ENCODE measurements at places on chromosomes 5 and 9.

GRCh38 chr9:29282121-29282520, 1708.8 kb upstream of the C9orf72 start:
- no peak for DNase-seq

DNA sequence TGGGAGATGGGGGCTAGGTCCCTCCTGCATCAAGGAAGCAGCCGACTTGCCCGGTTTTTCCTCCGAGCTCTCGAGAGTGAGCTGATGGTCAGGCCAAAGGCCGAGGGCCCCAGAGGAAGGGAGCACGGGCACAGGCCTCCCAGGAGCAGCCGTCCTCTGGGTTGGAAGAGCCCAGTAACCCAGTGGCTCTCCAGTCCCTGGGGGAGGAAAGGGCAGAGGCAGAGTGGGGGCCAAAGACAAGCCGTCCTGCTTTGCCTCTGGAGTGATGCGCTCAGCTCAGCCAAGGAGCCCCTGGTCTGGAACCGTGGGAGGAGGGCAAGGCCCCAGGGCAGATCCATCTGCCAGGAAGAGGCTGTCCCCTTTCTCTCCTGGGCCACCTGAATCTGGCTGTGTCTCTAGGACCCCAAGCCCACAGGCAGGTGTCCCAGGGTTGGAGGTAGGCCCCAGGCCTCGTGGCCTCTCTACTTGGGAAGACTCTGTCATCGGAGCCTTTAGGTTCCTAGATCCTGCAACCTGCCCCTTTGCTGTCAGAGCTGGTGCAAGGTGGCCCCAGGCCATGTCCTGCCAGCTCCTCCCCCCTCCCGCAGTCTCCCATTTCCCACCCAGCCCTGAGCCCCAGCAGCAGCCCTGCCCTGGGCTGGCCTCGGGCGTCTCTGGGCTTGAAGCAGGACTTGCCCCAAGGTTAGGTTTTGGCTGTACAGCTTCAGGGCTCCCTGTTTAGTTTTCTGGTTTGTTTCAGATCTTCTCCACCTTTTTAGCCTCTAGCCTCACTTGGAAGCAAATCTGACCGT, 224.1 kb downstream of the CACNA1B start:
- no peak for DNase-seq

- no peak for DNase-seq
Observed at GRCh38 chr9:38057416-38058195, 11.4 kb downstream of the SHB start.

- DNase-seq: no peak
Observed at GRCh38 chr9:752201-752600, 89.3 kb upstream of the DMRT1 start.

- no peak for DNase-seq
Observed at GRCh38 chr9:110579862-110580219, 300 bp upstream of the SVEP1 start.

GRCh38 chr5:143614831-143615230, 197.1 kb upstream of the HMHB1 start:
- no peak for DNase-seq

DNA sequence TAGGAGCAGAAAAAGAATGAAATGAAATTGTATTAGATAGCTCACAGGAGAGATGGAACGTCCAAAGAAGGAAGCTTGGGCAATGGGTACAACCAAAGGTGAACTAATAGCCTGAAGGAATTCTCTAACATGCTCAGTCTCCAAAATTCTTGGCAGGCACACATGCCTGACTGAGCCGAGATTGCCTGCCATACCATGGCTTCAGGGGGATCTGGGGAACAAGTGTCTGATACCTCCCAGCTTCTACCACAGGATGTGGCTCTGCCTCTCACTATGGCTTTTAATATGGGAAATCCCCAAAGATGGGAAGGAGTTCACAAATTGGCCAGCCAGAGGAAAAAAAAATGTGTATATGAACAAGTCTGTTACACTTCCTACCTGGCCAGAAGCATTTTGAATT, 3.6 kb upstream of the PALM2AKAP2 start:
- no peak for DNase-seq

DNA sequence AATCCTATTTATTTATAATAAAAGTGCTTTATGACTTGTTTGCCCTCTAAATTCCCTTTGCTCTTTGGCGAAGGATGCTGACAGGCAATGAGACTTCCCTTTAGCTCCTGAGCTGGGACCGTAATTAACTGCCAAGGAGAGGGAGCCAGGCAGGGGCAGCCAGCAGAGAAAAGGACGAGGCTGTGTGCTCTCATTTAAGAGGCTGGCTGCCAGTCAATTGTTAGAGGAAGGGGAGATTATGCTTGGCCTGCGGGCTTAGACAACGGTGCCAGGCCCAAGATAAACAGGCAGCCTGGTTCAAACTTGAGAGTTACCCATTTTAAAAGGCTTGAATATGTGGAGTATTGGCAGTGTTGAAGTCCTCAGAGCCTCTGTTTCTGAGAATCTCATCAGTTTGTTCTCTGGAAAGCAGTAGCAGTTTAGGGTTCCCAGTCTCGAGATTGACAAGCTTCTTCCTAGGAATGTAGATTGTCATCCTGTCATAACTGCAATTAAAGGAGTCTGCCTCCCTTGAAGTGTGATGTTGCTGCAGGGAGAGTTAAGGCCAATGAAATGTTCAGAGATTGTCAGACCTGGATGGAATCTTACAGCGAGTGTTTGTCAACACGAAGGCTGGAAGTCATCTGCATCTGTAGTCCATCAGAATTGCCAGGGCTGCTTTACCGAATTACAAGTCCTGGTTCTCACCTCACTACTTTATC, 113.2 kb downstream of the JAKMIP2 start:
- DNase-seq: no peak

- DNase-seq: no peak
Observed at GRCh38 chr5:160463740-160464465, 42.2 kb downstream of the PTTG1 start.

GRCh38 chr5:180816608-180817534, 14.3 kb upstream of the MGAT1 start:
- no peak for DNase-seq

DNA sequence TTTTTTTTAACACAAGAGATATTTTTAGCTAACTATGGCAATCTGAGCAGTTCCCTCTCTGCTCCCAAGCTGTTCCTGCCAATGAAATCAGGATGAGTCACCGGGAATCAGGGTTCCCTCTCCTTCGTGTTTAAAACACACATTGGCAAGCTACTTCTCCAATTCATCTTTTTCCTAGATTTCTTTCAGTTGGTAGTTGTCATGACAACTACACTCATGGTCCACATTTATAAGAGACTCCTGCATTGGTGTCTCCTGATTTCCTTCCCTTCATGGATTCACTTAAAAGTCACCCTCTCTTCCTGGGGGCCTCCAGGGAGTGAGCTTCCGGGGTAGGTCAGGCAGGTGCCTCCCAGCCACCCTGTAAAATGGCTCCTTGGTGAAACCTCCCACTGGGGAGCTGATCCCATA, 72.3 kb upstream of the NIPAL4 start:
- no peak for DNase-seq

GRCh38 chr5:88660264-88660946, 222.6 kb downstream of the MEF2C start:
- no peak for DNase-seq

DNA sequence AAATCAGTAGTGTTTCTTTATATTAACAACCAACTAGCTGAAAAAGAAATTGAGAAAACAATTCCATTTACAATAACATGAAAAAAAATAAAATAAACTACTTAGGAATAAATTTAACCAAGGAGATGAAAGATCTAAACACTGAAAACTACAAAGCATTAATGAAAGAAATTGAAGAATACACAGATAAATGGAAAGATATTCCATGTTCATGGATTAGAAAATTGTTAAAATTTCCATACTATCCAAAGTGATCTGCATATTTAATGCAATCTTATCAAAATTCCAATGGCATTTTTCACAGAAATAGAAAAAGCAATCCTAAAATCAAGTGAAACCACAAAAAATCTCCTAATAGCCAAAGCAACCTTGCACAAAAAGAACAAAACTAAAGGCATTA, 320.2 kb upstream of the GRAMD2B start:
- no peak for DNase-seq

DNA sequence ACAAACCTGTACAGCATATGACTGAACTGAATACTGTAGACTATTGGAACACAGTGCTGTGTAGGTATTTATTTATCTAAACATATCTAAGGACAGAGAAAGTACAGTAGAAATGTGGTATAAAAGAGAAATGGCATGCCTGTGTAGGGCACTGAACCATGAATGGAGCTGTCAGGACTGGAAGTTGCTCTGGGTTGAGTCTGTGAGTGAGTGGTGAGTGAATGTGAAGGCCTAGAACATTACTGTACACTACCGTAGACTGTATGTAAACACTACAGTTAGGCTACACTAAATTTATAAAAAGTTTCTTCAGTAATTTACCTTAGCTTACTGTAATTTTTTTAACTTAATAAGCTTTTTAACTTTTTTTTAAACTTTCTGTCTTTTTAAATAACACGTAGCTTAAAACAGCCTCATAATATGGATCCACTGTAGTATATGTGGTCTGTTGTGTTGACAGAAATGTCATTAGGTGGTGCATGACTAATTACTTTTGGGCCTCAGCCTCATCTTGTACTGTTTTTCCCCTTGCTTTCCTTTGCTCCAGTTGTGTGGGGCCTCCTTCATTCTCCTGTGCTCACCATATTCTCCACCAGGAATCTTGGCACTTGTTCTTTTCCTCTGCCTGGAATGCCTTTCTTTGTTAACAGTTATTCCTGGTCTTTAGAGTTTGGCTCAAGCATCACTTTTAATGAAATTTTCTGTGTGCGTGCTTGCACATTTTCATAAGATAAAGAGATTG, 8.8 kb downstream of the SPIN1 start:
- no peak for DNase-seq

- DNase-seq: no peak
Observed at GRCh38 chr5:54570916-54571315, 53.4 kb downstream of the SNX18 start.

GRCh38 chr9:33374634-33375237, 27.6 kb downstream of the AQP7 start:
- DNase-seq: peak; percentile 45

DNA sequence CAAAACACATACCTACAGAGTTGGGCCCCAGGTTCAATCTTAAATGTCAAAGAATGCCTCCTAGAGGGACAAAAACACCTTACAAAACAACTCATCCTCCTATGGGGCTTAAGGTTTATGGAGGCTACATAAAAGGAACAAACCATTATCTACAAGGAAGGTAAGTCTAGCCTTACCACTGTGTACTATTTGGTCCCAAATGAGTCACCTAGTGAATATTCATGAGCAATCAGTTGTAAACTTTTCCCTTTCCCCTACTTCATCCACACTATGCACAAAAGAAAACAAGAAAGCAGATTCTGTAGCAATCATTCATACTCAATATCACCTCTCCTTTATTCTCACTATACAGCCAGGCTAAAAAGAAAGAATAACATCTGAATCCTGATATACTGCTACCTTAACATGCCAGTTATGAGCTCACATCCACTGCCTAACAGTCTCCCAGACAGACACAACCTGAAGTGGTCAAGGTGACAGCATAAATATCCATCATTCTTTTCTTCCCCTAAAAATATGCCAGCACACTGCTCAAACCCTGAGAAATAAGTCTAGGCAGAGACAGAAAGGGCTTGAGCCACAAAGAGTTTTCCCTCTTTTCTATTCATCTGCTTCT, 6.2 kb downstream of the OXCT1 start:
- DNase-seq: no peak

DNA sequence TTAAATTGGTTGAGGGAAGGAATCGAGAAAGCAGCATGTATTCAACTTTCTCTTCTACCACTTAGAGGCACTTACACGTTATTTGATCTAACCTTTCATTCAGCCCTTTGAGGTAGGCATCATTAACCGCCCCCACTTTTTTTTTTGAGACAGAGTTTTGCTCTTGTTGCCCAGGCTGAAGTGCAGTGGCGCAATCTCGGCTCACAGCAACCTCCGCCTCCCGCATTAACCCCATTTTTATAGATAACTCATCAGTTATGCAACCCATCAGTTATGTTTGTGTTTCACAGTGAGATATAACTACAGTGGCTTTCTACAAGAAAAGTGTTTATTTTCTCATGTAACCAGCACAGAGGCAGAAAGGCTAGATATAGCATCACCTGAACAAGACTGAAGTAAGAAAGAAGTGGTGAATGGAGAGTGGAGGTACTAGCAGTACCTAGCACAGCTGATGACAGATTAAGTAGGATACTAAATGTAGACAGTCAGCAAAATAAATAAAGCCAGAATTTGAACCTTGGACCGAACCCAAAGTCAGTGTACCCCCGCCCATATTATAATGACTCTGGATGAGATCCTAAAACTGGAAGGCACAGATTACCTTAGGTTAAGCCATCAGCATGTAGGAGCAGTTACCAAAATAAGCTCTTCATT, 91.2 kb downstream of the PJA2 start:
- no peak for DNase-seq

- no peak for DNase-seq
Observed at GRCh38 chr5:157535042-157535865, 40.3 kb downstream of the ADAM19 start.

GRCh38 chr9:15834541-15834940, 281.7 kb downstream of the CCDC171 start:
- no peak for DNase-seq

- no peak for DNase-seq
Observed at GRCh38 chr5:142098931-142099330, 9.6 kb upstream of the NDFIP1 start.

- no peak for DNase-seq
Observed at GRCh38 chr5:15807871-15808270, 307.9 kb downstream of the FBXL7 start.

GRCh38 chr5:73067213-73067612, 53.2 kb upstream of the TMEM171 start:
- no peak for DNase-seq

- no peak for DNase-seq
Observed at GRCh38 chr5:1778138-1779020, 21.3 kb downstream of the MRPL36 start.

GRCh38 chr5:68222310-68222709, 6.8 kb downstream of the PIK3R1 start:
- no peak for DNase-seq

DNA sequence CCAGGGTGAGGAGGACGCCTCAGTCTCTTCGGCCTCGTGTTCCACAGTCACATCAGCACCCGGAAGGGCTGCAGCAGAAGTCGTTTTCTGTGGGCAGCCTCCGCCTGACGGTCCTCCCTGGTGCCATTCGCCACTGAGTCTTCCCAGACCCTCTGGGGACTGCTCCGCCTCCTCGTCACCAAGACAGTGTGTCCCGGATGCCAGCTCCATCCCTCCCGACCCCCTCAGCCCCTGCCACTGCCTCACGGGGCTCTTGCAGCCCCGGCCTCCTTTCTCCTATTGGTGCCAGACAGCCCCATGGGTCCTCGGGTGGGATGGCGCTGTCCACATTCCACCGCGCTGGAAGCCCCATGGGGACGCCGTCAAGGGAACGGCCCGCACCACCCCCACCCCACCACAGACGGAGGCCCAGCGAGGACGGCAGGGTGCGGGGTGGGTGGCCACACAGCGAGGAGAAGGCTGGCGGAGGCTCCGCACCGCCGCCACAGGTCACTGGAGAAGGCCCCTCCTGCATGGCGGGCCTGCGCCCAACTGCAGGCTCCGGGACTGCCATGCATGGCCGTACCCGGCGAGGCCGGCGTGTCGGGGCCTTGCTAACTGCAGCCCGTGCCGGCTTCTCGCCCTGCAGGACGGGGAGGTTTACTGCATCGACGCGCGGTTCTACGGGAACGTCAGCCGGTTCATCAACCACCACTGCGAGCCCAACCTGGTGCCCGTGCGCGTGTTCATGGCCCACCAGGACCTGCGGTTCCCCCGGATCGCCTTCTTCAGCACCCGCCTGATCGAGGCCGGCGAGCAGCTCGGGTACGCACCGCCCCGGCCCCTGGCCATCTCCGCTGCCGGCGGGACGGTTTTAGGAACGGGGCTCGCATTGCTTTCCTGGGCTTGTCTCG, 43.6 kb upstream of the CACNA1B start:
- DNase-seq: no peak

Data from stimulated activated CD8-positive, alpha-beta memory T cell treated with anti-CD3 and anti-CD28 coated beads, Interleukin-2, amount 100 ng/mL, for 1 hour (primary cell).